Effector memory CD4-positive, alpha-beta T cell (primary cell): ENCODE measurements at places on chromosomes 13 and 19.

DNA sequence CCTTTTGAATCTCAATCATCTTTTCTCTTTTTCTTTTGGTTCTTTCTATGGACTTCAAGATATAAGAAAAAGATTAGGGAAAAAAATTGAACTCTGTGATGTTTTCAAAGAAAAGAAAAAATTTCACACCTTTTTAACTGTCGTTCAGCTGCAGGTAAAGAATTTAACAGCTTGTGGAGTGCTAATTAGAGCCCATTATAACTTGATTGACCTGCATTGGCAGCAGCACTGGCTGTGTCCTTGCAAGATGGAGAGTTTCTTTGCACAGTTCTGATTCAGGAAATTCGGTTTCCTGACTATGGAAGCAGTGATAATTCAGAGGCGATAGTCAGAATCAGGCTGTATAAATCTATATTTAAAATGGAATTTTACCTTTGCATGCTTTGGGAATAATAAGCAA, 183.2 kb upstream of the DACH1 start:
- H3K27me3 ChIP-seq, result no peaks in the 10 kb centered on the region
- H3K4me3 ChIP-seq, result no peak overlapping the region
- H3K27ac ChIP-seq, result no peak overlapping the region
- H3K36me3 ChIP-seq, result no peaks in the 10 kb centered on the region
- H3K4me1 ChIP-seq, result no peaks in the 10 kb centered on the region
- DNase-seq, result no peak

- no peak overlapping the region for H3K27ac ChIP-seq
- H3K27me3 ChIP-seq, result no peaks in the 10 kb centered on the region
- DNase-seq, result no peak
- H3K36me3 ChIP-seq, result no peaks in the 10 kb centered on the region
Measured at GRCh38 chr19:6239871-6240676, 39.7 kb downstream of the MLLT1 start.

DNA sequence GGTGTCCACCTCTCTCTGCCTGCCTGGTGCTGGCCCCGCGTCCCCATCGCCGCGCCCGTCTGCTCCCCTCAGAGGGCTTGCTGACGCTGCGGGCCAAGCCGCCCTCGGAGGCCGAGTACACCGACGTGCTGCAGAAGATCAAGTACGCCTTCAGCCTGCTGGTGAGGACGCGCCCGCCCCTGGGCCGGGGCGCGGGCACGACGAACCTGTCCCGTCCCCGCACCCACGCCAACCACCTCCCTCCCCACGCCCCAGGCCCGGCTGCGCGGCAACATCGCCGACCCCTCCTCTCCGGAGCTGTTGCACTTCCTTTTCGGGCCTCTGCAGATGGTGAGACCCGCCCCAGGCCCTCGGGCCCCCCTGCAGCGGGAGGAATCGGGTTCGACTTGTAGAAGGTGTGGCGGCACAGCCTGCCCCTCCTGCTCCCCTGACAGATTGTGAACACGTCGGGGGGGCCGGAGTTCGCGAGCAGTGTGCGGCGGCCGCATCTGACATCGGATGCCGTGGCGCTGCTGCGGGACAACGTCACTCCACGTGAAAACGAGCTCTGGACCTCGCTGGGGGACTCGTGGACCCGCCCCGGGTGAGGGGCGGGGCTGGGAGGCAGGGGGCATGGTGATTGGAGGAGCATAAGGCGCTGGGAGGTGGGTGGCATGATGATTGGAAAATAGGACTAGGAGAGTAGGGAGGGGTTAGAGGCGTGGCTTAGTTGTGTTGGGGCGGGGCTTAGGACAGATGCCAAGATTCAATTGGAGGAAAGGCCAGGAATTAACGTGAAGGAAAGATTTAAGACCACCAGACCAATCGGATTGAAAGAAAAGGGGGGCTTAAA, 6.6 kb downstream of the EPS8L1 start:
- H3K4me1 ChIP-seq, result peaks cover 33% of the 10 kb centered on the region
- no peaks in the 10 kb centered on the region for H3K36me3 ChIP-seq
- peaks cover 37% of the 10 kb centered on the region for H3K27me3 ChIP-seq
- no peak overlapping the region for H3K27ac ChIP-seq
- H3K4me3 ChIP-seq, result peak overlapping the region; percentile 58

DNA sequence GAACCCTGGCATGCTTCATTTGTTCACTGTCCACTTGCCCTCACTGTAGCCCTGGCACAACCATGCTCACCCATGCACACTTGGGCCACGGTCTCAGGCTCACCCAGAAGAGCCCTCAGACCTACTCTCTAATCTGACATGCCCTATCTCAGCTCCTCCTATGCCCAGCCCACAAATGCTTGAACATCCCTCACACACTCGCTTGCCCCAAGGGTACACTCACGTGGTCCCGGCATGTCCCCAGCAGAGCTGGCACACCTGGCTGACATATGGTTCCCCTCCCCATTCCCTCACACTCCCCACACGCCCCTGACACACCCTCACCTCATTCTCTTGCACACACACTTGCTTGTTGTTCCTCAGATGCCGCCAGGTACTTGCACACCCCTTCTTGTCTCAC, 55.7 kb downstream of the MAP4K1 start:
- no peaks in the 10 kb centered on the region for H3K27me3 ChIP-seq
- H3K4me1 ChIP-seq, result peaks cover 16% of the 10 kb centered on the region
- H3K4me3 ChIP-seq, result no peak overlapping the region
- no peak for DNase-seq
- H3K36me3 ChIP-seq, result no peaks in the 10 kb centered on the region

GRCh38 chr13:19726611-19727010, 56.1 kb downstream of the PSPC1 start:
- no peak for DNase-seq
- peaks cover 24% of the 10 kb centered on the region for H3K36me3 ChIP-seq
- no peaks in the 10 kb centered on the region for H3K27me3 ChIP-seq
- H3K4me1 ChIP-seq, result no peaks in the 10 kb centered on the region

GRCh38 chr13:111344471-111345191, 24.2 kb downstream of the TEX29 start:
- no peaks in the 10 kb centered on the region for H3K27me3 ChIP-seq
- H3K36me3 ChIP-seq, result no peaks in the 10 kb centered on the region
- H3K4me3 ChIP-seq, result no peak overlapping the region

- H3K27me3 ChIP-seq, result peaks cover 5% of the 10 kb centered on the region
- no peak overlapping the region for H3K4me3 ChIP-seq
- no peaks in the 10 kb centered on the region for H3K36me3 ChIP-seq
- H3K27ac ChIP-seq, result no peak overlapping the region
- H3K4me1 ChIP-seq, result no peaks in the 10 kb centered on the region
Measured at GRCh38 chr13:97851269-97851668, 102.2 kb upstream of the IPO5 start.

- no peak for DNase-seq
- H3K36me3 ChIP-seq, result peaks cover 1% of the 10 kb centered on the region
- no peaks in the 10 kb centered on the region for H3K27me3 ChIP-seq
- no peak overlapping the region for H3K27ac ChIP-seq
- H3K4me3 ChIP-seq, result peak overlapping the region; percentile 64
- peaks cover 22% of the 10 kb centered on the region for H3K4me1 ChIP-seq
Measured at GRCh38 chr19:345320-345879, 804 bp upstream of the MIER2 start.

DNA sequence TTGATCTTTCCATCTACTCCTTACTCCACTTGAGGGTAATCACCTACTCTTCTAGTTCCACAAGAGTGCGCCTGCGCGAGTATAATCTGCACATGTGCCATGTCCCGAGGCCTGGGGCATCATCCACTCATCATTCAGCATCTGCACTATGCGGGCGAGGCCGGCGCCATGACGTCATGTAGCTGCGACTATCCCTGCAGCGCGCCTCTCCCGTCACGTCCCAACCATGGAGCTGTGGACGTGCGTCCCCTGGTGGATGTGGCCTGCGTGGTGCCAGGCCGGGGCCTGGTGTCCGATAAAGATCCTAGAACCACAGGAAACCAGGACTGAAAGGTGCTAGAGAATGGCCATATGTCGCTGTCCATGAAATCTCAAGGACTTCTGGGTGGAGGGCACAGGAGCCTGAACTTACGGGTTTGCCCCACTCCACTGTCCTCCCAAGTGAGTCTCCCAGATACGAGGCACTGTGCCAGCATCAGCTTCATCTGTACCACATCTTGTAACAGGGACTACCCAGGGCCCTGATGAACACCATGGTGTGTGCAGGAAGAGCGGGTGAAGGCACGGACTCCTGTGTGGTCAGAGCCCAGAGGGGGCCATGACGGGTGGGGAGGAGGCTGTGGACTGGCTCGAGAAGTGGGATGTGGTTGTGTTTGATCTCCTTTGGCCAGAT, 2.7 kb upstream of the KLK2 start:
- H3K4me3 ChIP-seq, result no peak overlapping the region
- no peaks in the 10 kb centered on the region for H3K36me3 ChIP-seq
- no peak overlapping the region for H3K27ac ChIP-seq
- H3K4me1 ChIP-seq, result no peaks in the 10 kb centered on the region
- peaks cover 6% of the 10 kb centered on the region for H3K27me3 ChIP-seq
- DNase-seq, result no peak
